ENCODE measurements at places on chromosomes 13 and 19. TPM values are rescaled to one million over a fixed set of nuclear protein-coding genes. Genes with fewer than 3 reads are reported as not detected.

DNA sequence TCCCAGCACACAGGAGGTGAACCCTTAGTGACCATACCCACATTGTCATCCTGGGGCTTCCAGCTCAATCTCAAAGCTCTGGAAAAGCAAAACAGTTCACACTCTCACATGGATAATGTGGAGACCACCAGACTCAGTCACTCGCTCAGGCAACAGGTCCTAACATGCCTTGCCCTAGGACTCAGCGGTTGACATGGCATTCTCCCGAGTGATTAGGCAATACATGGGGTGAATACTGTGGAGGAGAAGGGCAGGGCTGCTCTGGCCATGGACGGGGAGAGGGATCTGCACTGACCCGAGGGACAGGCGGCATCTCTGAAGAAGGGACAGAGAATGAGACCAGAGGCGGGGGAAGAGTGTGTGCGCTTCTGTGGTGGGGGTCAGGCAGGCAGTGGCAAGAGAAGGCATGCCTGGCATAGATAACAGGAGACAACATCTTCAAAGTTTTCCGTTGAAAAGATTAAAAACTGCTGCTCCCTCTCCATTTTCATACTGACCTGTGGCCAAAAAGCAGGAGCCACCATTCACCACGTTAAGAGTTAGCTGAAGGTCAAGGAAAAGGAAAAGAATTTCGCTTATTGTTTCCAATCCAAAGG is 44.5 kb upstream of the EPHX3 start:
- no peak for DNase-seq

DNA sequence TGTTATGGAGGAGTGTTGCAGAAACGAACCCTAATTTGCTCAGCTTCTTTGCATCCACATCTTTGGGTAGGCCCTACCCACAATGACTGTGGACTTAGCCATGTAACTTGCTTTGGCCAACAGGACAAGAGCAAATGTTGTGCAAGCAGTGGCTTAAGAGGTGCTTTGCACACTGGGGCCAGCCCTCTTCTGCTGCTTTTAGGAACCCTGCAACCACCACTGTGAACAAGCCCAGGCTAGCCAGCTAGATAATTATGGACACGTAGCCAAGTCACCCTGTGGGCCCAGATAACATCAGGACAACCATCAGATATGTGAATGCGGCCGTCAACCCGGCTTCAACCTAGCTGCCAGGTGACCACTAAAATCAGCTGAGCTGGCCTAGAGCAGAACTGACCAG is 17.1 kb downstream of the C19orf47 start:
- no peak for DNase-seq

Gene OR10H1
- total RNA-seq: not detected

DNA sequence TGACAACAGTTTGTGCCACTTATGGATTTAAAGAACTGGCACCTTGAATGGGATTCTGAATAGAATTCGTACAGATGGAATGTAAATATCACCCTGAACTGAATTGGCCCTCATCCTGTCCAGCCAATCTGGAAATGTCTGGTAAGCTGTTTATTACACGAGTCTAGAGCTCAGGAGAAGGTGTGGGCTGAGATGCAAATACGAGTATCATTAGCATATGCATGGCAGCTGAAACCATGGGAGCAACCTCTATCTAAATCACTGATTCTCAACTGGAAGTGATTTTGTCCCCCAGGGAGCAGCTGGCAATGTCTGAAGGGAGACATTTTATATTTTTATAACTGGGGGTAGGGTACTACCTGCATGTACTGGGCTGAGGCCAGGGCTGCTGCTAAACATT is 15.6 kb upstream of the VWA8 start:
- DNase-seq: no peak

DNA sequence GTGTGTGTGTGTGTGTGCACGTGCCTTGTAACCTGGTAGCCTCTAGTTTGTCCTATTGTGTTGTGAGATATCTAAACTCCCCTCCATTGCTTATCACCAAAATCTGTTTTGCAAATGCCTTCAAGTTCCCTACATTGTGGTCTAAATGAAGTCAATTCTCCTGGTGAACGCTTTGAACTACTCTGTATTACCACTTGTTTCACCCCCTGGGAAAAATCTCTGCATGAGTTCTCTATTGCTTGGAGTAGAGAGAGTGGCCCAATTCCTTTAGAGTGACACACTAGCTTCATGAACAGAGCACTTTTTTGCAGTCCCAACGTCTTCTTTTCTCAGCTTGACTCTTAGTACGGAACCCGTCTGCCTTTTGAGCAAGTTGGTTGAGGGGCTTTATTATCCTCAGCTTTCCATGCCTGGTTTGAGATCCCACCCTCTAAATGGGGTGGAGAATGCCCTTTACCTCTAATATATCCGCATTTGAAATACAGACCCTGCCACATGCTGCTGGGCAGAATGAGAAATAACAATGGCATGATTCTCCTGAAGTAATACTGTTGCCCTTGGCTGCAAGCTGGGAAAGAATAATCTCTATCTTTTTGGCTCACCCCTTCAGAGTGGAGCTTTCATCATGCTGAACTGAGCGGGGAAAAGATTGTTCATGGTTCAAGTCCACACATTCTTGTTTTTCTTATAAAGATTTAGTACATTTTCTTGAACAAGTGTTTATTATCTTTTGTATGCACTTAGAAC is 2545.3 kb downstream of the PCDH9 start:
- DNase-seq: no peak

DNA sequence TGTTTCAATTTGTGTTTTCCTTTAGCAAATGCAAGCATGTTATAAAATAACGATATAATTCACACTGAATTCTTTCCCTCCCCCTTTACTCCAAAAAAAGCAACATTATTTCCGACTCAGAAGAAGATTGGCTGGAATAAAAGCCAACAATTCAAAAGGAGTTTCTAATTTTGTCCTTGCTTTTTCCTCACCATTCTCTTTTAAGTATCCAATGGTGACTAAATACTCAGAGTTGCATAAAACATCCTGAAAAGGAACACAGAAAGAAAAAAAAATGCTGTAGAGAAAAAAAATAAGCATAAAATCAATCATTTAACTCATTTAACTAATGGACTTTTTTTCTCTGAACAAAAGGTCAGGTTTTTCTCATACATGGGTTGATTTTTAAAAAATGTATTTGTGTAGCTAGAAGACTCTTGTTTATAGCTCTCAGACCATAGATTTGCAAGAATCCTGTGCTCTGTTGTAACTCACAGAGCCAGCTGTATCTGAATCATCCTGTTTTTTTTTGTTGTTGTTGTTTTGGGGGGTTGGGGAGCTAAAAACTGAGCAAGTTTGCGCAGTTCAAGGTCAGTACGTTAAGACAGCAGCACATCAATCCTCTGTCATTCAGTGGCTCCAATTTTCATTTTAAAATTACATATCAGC is 108.1 kb downstream of the PCDH17 start:
- no peak for DNase-seq

- DNase-seq: no peak
Observed at GRCh38 chr19:11166281-11167142, 10.9 kb upstream of the SPC24 start.

GRCh38 chr13:27034678-27035111 is 136.9 kb downstream of the USP12 start:
- no peak for DNase-seq

Gene KLK14
- total RNA-seq: 0.39 TPM

GRCh38 chr13:71863254-71863865 is 3.6 kb downstream of the DACH1 start:
- DNase-seq: no peak

DNA sequence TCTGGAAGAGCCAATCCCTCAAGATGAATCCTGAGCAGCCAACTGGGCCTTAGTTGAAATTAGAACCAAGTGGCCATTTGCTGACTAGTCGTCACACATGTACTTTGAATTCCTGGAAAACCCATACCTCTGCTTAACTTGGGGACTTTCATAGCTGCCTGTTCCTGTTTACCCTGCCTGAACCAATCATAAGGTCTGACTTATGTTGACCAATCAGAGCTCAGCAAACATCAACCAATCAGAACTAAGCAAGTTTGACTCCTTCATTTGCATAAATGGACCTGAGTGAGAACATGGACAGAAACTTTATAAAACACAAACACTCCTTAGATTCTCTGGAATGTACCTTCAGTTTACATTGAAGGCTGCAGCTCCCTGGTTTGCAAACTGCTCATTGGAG is 50.8 kb downstream of the LATS2 start:
- DNase-seq: no peak

DNA sequence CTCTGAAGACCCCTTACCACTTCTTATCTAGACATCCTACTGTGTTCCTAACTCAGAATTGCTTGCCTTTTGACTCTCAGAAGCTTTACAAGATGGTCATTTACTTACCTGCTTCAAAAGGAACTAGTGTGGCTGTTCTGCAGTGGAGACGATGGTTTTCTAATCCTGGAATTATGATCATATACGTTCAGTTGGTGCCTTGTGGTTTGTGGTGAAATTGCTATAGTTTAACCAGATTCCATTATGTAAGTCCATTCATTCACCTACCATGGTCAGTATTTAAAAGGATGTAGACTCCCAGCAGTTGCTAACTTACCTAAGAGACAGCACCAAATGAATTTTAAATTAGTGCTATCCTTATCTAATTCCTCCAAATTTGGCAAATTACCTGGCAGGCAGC is 210.9 kb downstream of the SHISA2 start:
- DNase-seq: no peak

DNA sequence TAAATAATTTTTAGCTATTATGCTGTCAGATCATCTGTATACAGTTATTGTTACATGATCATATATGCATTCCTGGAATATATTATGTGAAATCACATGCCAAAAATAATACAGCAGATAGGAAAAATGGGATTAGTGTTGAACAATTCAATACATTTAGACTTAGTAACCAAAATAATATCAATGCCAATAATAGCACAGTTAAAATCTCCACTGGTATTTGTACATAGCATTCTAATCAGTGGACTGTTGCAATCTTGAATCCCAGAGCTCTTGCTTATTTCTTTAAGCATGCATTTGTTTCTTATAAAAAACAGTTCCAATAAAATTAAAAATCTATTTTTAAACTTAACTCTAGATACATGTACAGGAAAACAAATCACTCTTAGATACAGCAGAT is 2772.2 kb downstream of the PCDH9 start:
- no peak for DNase-seq

Data from T-helper 17 cell (primary cell).